ENCODE measurements at places on chromosomes 2 and 18.

DNA sequence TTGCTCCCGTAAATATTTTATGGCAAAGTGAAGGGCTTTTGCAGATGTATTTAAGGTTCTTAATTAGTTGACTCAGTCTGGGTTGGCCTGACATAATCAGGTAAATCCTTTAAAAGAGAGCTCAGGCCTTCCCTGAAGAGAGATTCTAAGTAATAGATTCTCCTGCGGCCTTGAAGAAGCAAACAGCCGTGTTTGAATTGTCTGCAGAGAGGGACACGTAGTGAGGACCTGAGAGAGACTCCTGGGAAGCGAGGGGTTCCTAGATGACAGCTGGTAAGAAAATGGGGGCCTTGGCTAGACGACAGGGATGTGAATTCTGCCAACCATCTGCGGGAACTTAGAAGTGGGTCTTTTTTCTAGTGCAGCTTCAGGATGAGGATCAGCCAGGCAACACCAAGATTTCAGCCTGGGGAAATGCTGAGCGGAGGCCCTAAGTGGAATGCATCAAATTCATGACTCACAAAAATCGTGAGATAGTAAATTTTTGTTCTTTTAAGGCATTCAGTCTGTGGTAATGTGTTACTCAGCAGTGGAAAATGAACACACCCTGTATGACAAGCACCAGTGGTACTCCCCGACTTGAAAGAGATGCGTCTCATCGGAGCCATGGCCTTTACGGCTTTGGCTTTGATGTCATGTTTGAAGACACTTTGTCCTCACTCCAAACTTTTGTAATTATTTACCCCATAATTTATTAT, 62.1 kb upstream of the SMIM21 start:
- H3K36me3 ChIP-seq: no peaks in the 10 kb centered on the region
- H3K27me3 ChIP-seq: peaks cover 12% of the 10 kb centered on the region
- DNase-seq: no peak

DNA sequence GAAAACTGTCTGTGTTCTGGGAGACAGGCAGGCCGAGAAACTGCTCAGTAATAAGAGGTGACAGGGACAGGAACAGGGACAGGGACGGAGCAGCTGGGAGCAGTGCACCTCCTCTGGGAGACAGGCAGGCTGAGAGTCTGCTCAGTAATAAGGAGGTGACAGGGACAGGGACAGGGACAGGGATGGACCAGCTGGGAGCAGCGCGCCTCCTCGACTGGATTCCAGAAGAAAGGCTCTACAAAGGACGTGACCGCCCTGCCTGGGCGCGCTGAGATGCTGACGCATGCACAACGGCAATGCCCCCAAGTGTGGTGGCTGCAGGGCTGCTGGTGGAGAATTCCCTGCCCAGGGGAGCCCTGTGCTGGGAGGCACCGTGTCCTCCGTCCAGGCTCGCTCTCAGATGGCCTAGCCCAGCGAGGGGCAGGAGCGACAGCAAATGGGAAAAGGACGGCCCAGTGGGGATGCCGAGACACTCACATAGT, 44.2 kb upstream of the PXDN start:
- no peak overlapping the region for H3K4me3 ChIP-seq
- H3K27ac ChIP-seq: no peak overlapping the region
- no peaks in the 10 kb centered on the region for H3K4me1 ChIP-seq
- DNase-seq: no peak
- no peaks in the 10 kb centered on the region for H3K36me3 ChIP-seq

GRCh38 chr2:207008105-207008990, 69.0 kb downstream of the CPO start:
- no peak overlapping the region for H3K27ac ChIP-seq
- H3K4me1 ChIP-seq: no peaks in the 10 kb centered on the region
- no peaks in the 10 kb centered on the region for H3K36me3 ChIP-seq
- peaks cover 2% of the 10 kb centered on the region for H3K27me3 ChIP-seq
- no peak for DNase-seq

DNA sequence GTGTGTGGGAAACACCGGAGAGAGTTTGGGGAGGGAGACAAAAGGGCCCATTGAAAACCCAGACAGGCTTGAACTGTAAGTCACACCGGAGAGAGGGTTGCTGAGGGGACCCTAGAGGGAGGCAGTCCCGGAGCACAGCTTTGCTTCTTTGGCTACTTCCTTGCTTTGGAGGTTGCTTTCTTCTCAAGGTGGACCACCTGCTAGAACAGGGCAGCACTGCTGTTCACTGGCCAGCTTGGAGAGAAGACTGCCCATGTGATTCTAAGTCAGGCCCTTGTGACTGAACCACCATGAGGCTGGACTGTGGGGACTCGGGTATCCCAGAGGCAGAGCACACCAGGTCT, 4.4 kb downstream of the ACTG2 start:
- DNase-seq: no peak
- peaks cover 50% of the 10 kb centered on the region for H3K4me1 ChIP-seq
- peaks cover 2% of the 10 kb centered on the region for H3K27me3 ChIP-seq
- H3K36me3 ChIP-seq: no peaks in the 10 kb centered on the region

DNA sequence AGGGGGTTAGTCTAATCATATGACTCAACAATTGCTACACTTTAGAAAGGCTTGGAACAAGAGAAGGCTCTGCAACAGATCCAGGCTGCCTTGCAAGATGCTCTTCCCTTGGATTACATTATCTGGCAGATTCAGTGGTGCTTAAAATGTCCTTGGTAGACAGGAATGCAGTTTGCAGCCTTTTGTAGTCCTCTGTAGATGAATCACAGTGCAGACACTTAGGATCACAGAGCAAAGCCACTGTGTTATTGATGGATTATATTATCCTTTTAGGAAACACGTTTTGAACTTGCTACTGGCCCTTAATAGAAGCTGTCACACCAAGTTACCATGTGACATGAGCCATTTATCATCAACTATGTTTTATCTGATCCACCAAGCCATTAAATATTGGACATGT, 152.2 kb downstream of the CBLN2 start:
- H3K36me3 ChIP-seq: no peaks in the 10 kb centered on the region
- no peak overlapping the region for H3K27ac ChIP-seq
- no peaks in the 10 kb centered on the region for H3K4me1 ChIP-seq
- DNase-seq: no peak
- H3K4me3 ChIP-seq: no peak overlapping the region
- no peaks in the 10 kb centered on the region for H3K27me3 ChIP-seq

- peaks cover 3% of the 10 kb centered on the region for H3K27me3 ChIP-seq
- peaks cover 4% of the 10 kb centered on the region for H3K36me3 ChIP-seq
- no peak overlapping the region for H3K4me3 ChIP-seq
- peaks cover 39% of the 10 kb centered on the region for H3K4me1 ChIP-seq
Measured at GRCh38 chr2:7427293-7428060, 510.3 kb downstream of the RNF144A start.

DNA sequence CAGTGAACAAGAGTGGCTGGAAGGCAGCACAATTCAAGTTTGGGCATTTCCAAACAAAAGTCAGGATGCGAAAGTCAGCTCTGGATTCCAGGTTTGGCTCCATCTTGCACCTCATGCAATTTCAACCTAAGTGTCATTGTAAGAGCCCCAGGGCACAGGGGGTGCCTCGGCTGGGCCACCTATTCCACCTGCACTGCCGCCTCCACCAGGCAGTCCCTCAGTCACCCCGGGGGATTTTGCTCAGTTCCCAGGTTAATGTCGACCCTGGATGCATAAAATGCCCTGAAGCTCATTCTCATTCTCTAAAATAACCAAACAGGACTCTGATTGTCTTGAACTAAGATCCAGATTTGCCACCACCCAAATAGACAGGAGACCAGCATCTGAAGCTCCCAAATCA, 77.6 kb downstream of the EDAR start:
- no peak overlapping the region for H3K27ac ChIP-seq
- H3K27me3 ChIP-seq: no peaks in the 10 kb centered on the region

DNA sequence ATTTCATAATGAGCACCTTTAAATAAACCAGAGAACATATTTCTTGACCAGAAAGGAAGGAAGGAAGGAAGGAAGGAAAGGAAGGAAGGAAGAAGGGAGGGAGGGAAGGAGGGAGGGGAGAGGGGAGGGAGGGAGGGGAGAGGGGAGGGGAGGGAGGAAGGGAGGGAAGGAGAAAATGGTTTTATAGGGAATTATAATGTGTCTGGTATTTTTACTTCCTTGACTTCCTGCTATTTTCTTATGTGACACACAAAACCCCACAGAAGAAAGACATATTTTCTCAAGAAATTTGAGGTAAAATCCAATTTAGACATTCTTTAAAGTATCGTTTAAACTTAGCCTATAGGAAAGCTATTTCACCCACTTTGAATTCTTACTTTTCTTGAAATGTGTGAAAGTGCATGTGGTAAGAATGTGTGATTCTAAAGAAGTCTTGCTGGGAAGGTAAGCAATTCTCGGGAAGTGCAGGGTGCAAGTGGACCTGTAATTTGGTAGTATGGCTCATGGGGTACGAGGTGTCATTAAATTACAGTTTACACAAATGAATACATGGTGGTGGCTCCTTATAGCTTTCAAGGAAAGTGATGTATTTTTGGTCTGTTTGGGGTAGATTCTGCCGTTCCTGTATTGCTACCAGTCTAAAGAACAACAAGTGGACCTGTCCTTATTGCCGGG, 18.0 kb downstream of the RNF125 start:
- no peak for DNase-seq
- H3K27me3 ChIP-seq: no peaks in the 10 kb centered on the region
- no peak overlapping the region for H3K27ac ChIP-seq
- peaks cover 76% of the 10 kb centered on the region for H3K36me3 ChIP-seq

GRCh38 chr2:69744456-69744855, 2.5 kb downstream of the ANXA4 start:
- DNase-seq: no peak
- H3K4me3 ChIP-seq: no peak overlapping the region
- peaks cover 34% of the 10 kb centered on the region for H3K4me1 ChIP-seq
- H3K36me3 ChIP-seq: peaks cover 5% of the 10 kb centered on the region

- H3K27ac ChIP-seq: no peak overlapping the region
- H3K4me1 ChIP-seq: no peaks in the 10 kb centered on the region
- DNase-seq: no peak
- peaks cover 20% of the 10 kb centered on the region for H3K27me3 ChIP-seq
Measured at GRCh38 chr18:61637905-61638595, 254.8 kb downstream of the RNF152 start.

All from activated CD4-positive, alpha-beta T cell treated with anti-CD3 and anti-CD28 coated beads, Interleukin-2, amount 10 ng/mL, durations not matched to agents 7 days and 5 days (primary cell).